ENCODE measurements at places on chromosomes 2 and 18.

- peak; percentile 45 for DNase-seq
Measured at GRCh38 chr2:191950132-191950874, 103.4 kb upstream of the CAVIN2 start.

DNA sequence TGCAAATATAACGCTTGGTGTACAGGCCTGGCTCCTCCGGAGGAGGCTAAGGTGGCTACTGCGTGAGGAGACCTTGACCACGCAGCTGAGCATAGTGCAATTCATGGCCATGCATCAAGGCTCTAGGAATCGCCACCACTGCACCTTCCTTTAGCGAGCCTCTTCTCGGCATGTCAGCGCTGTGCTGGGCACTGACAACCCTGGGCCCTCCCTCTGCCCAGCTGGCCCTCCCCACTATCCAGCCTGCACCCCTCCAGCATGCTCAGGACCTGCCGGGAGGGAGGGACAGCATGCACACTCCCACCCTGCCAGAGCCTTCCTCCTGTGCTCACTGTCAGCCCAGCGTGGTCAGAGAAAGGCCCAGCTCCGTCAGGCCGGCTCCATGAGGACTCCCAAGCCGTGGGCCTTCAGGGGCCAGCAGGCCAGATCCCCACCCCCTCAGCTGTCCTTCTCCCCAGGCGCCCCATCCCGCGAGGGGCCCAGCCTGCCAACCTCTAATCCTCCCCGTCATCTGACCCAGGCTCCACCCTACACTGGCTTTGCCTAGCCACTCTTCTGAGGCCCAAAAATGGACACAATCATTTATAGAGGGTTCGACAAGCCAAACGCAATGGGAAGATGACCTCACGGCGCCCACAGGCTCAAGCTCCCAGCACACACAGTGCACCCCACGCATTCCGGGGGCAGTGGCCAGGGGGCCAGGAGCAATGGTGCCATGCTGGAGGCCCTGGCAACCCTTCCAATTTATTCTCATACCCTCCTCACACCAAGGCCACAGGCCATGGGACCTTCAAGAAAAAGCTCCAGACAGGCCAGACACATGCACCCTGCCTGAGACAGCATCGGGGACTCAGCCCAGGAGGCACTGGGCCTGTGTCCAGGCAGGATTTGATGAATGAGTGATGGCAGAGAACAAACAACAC, 3.5 kb downstream of the BIN1 start:
- DNase-seq = no peak

DNA sequence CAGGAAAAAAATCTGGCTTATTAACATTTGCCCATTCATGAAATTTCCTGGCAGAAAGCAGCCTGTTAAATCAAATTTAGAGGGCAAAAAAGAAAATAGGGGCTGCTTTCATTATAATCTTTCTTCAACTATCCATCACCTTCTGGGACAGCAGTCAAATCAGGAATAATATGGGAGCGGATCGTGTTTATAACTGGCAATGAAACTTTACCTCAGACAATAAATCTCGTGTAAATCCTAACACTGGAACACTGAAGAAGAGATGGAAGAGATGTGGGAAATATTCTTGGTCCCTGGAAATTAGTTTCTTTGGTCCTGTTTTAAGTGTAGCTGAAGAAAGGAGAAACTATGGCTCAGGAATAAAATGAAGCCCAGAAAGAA, 77.5 kb upstream of the SERTAD2 start:
- DNase-seq = no peak

DNA sequence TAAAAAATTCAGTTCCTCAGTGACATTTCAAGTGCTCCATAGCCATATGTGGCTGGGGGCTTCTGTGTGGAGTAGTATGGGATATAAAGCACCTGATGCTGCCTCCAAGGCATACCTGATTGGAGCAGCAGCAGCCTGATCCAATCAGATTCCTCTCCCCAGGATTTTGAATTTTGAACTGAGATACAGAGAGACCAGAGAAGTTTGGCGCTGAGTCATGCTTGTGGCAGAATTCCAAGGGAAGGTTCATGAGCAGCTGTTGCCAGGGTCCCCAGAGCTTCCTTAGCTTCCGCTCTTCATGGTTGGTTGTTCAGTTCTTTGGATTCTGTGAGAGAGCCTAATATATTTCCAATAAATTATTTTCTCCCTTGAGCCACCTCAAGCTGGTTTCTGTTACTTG, 29.0 kb upstream of the CFAP36 start:
- DNase-seq = peak; percentile 21

GRCh38 chr2:24918326-24919036, 1.6 kb downstream of the ADCY3 start:
- no peak for DNase-seq

DNA sequence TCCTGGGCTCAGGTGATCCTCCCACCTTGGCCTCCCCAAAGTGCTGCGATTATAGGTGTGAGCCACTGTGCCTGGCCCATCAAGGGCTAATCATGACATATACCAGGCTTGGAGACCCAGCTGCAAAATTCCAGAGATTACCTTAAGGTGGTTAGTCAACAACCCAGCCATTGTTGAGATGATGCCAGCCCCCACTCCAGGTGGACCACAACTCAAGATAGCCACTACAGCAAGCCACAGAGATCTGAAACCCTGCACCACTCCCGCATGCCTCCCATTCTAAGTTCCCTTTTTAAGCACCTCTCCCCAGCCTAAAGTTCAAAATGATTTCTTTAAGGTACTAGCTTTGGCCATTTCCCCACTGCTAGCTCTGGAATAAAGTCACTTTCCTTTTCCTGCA, 4.6 kb upstream of the CLK1 start:
- no peak for DNase-seq

DNA sequence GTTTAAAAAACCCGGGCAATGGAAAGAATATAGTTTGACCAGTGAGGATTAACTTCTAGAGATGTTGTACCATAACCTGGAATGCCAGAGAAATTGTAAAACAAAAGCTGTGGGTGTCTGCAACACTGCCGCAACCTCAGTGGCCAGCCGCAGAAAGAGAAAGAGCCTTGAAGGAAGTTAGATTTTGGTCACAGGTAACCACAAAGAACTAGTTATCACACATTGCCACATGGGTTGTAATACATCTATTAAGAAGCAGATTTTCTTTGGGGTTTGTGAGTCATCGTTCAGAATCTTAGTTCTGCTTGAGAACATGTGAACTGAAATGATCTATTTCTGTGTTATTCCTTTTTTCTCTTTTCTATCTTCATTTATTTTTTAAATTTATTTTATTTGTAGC, 222.9 kb upstream of the AGAP1 start:
- no peak for DNase-seq

- no peak for DNase-seq
Measured at GRCh38 chr2:157911246-157911645, 35.1 kb upstream of the ACVR1 start.

GRCh38 chr2:160375802-160376469, 117.7 kb downstream of the RBMS1 start:
- no peak for DNase-seq

DNA sequence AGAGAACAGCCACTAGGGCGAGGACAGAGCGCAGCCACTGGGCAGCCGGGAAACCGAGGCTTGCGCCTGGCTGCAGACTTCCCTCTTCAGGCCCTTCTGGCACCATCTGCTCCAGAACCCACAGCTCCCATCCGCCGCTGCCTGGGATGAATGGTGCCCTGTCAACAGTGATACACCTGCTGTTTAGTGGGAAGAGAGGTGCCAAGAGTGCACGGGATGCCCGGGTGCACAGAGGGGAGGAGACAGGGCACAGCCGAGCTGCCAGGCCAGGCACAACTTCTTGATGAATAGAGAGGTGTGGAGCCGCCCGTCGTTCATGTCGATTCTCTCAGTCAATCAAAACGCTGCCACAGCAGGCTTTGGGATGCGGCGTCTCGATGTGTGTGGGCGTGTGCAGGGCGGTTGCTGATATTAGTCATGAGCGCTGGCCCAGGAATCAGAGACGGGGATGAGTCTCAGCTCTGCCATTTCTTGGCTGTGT, 39.5 kb downstream of the RRM2 start:
- no peak for DNase-seq

- no peak for DNase-seq
Measured at GRCh38 chr2:235827585-235827992, 333.7 kb downstream of the AGAP1 start.

DNA sequence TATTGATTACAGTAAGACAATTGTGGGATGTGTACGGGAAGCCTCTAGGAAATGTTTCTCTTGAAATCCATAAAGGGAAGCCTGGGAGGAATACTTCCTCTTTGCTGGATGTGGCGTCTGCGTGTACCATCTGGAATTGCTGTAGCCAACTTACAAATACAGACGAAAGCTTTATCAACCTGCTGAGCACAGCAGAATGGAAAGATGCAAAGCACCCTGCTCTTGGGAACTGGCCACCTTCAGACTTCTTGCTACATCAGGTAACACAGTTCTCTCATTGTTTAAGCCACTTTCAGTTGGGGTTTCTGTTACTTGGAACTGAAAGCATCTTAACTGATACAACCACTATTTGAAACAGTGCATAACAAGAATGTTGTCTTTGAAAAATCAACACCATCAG, 213.8 kb downstream of the HRH4 start:
- no peak for DNase-seq

DNA sequence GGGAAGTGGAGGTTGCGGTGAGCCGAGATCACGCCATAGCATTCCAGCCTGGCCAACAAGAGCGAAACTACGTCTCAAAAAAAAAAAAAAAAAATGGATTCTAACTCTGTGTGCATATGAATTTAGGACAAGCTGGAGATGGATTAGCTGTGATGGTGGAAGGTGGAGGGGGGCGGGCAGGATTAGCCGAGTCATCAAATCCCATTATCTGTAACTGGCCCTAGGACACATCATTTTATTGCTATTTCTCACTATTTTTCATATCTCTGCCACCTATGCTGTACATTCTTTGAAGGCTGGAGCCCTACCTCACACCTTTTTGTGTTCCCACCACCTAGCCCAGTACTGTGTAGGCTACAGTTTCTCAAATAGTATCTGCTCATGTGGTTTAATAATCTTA, 7.3 kb upstream of the CDK5R2 start:
- DNase-seq = no peak

DNA sequence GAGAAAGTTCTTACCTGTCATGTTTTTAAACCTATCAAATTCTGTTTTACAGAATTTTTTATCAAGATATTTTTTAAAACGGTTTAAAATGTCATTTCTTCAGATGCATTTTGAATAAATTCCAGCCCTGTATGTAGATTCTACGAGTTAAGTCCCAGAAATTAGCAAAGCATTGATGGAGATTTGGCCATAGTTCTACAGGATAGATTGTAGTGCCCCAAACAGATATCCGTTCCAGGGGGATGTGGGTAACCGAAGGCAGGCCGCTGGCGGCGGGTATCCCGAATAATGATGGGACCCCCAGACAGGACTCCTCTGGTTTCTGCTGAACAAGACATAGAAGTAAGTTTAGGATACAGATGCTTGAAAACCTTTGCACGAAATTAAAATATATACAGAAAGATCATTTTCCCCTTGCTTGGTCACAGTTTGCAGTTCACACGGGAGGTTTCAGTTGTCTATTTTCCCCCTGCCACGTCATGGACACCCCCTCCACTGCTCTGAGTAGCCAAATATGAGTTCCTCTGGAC, 755 bp downstream of the NOL4 start:
- DNase-seq = no peak

- no peak for DNase-seq
Measured at GRCh38 chr2:188519136-188519535, 227.5 kb downstream of the GULP1 start.

GRCh38 chr18:43571078-43571689, 293.9 kb upstream of the SYT4 start:
- DNase-seq = peak; percentile 52

DNA sequence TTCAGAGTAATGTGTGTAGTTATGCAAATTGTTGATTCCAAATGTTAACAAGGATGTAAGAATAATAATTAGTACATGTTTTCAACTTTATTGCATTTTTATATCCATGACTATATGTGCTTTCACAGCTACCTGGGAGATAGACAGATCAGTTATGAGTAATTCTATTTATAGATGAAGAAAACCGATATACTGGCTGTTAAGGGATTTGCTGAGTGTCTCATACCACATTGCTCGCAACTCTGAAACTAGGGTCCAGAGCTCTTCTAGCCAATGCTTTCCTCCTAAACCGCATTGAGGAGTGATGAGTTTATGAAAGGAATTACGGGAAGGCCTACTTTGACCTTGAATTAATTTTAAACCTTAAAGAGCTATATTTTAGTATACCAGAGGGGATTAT, 202.3 kb downstream of the MYO3B start:
- no peak for DNase-seq

- no peak for DNase-seq
Measured at GRCh38 chr18:58788470-58788869, 76.2 kb upstream of the ZNF532 start.

GRCh38 chr2:43559391-43560230, 36.2 kb downstream of the THADA start:
- no peak for DNase-seq

DNA sequence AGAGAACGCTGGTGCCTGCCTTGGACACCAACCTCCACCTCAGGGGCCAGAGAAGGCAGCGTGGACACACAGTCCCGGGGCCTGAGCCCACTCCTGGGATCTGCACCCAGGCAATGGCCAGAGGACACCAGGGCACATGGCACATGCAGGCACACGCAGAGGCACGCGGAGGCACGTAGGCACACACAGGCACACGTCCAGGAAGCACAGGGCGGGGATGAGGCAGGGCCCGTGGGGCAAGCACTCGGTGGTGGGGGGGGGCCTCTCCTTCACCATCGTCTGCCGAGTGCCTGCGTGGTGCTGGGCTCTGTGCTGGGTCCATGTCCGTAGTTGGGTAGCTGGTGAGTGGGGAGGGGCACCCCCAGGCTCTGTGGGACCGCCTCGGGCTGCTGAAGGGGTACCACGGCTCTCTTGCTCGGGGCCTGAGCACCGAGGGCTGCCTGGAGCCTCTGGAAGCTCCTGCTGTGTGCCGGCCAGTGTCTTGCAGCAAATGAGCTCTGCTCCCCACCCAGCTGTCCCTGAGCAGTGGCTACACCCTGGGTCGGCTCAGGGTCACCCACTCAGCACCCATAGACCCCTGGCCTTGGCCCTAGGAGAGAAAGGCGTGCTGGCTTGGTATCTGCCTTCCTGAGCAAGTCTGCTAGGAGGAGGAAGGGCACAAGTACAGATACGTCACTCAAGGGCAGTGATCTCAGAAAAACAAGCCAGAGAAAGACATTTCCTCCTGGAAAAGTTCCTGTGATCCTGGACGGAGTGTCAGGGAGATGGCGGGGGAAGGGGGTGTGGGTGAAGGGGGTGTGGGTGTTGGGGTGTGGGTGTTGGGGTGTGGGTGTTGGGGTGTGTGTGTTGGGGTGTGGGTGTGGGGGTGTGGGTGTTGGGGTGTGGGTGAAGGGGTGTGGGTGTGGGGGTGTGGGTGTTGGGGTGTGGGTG, 26.4 kb downstream of the RTP5 start:
- DNase-seq = no peak

GRCh38 chr2:86624267-86624547, 542 bp upstream of the RNF103 start:
- DNase-seq = no peak

- DNase-seq = no peak
Measured at GRCh38 chr2:43417300-43417699, 178.5 kb downstream of the THADA start.

- DNase-seq = no peak
Measured at GRCh38 chr18:63368611-63369010, 1.6 kb upstream of the KDSR start.

Data from NCI-H460 (cell line).